ENCODE measurements at places on chromosomes 11 and 22.

GRCh38 chr11:132626446-132626845, 905.9 kb downstream of the OPCML start:
- peak; percentile 11 for DNase-seq

DNA sequence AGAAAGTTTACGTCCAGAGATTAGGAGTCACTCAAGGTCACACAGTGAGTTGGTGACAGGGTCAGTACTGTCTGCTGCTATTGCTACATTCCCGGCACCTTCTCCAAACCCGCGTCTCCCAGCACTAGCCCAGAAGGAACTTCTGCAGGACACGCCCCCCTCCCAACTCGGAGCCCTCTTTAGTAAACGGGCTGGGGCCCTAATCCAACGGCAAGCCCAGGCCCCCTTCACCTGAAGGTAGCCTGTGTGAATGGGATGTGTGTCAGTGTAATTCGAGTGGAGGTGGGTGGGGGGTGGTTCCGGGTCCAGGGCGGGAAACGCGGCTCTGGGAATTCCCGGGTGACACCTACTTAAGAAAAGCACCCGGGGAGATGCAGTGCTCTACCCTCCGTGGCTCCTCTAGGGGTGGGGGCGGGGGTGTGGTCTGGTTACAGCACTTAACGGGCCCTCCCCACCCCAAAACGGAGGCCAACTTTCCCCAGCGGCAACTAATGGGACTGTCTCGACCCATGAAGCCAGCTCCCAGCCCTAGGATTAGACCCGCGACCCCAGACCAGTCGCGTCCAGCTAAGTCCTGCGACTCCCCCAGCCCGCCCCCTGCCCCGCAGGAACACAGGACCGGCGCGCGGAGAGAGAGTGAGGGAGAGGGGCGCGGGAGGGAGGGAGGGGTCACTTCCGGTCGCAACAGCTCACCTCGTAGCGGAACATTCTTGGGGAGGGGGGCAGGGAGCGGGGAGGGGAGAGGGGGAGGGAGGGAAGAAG, 468 bp downstream of the PATL1 start:
- DNase-seq: peak; percentile 31

DNA sequence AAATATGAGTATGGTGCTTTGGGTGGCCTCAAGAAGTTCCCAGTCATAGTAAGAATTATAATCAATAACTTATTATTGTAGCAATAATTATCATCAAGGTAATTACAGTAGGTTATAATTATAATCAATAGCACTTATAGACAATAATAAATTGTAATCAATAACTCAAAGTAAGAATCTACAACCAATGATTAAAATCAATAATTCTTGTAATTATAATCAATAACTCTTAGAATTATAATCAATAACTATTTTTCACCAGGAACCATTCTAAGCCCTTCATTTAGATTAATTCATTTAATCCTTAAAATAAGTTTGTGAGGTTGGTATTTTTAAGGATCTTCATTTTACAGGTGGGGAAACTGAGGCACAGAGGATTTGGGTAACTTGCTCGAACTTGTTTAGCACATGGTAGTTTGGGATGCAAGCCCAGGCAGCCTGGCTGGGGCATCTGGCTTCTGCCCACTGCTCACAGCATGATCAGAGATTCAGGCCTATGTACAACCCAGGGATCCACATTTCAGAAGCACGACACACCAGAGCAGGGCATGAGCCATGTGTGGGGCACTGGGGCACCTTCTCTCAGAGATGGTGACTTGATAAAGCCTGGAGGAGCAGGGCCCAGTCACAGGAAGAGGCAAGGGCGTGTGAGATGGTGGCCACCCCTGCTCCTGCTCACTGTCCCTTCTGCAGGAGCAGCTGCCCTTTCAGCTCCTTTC, 46.6 kb downstream of the SLC1A2 start:
- no peak for DNase-seq

- DNase-seq: no peak
Observed at GRCh38 chr11:76794371-76795289, 11.5 kb downstream of the TSKU start.

- no peak for DNase-seq
Observed at GRCh38 chr22:23778577-23778900, 5.9 kb downstream of the MMP11 start.

- DNase-seq: no peak
Observed at GRCh38 chr11:11171285-11171684, 181.8 kb downstream of the CSNK2A3 start.

GRCh38 chr11:68370211-68371111, 58.1 kb downstream of the LRP5 start:
- DNase-seq: no peak

GRCh38 chr22:24289741-24290163, 19.1 kb downstream of the SPECC1L start:
- DNase-seq: no peak

- no peak for DNase-seq
Observed at GRCh38 chr11:8065031-8065430, 16.0 kb upstream of the TUB start.

Measured in stomach (tissue), 19 donors.